Activated CD4-positive, alpha-beta memory T cell treated with anti-CD3 and anti-CD28 coated beads for 36 hours (primary cell): ENCODE measurements at places on chromosomes 11 and 22.

DNA sequence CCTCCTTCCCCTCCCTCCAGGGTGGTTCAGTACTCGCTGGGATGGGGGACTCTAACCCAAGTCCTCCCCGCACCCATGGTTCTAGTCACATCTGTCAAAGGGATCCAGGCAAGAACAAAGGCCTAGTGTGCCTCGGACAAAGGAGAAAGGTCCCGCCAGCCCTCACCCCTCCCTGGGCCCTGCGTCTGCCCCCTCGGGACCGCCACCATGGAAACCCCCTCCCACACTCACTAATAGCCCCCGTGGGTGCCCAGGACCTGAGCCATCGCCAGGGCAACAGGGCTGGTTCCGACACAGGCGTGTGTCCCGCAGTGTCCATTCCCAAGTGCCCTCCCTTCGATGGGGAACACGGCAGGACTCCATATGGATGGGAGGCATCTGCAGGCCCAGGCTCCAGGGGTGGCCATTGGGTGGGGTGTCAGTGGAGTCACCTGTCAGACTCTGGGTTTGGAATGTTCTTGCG lies 5.1 kb upstream of the CARNS1 start:
- no peak for DNase-seq

DNA sequence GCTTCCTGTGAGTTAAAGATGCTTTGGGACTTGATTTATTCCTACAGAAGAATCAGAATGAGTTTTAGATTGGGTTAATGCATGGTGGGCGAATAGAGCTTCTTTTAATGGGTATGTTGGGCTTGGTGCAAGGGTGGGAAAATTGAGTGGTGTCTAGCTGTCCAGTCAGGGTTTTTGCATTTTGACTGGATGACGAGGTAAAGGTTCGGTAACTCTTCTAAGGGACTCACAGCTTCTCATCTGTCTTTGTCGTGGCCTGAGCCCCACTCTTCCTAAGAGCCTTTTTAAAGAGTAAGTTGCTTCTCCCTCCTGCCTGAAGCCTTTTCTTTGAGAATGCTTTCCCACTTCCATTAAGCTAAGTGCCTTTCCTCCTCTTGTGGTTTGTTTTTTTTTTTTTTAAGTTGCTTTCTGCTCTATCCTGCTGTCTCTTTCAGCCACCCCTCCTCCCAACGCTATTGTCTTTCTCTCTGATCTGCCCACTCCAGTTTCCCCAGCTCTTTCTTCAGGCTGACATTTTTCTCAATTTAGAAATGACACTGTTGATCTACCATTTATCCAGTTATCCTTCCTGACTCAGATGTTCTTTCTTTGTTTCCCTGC lies 1.1 kb downstream of the DPF2 start:
- no peak for DNase-seq

- DNase-seq, result no peak
Observed at GRCh38 chr22:41201141-41201540, 4.0 kb upstream of the L3MBTL2 start.

DNA sequence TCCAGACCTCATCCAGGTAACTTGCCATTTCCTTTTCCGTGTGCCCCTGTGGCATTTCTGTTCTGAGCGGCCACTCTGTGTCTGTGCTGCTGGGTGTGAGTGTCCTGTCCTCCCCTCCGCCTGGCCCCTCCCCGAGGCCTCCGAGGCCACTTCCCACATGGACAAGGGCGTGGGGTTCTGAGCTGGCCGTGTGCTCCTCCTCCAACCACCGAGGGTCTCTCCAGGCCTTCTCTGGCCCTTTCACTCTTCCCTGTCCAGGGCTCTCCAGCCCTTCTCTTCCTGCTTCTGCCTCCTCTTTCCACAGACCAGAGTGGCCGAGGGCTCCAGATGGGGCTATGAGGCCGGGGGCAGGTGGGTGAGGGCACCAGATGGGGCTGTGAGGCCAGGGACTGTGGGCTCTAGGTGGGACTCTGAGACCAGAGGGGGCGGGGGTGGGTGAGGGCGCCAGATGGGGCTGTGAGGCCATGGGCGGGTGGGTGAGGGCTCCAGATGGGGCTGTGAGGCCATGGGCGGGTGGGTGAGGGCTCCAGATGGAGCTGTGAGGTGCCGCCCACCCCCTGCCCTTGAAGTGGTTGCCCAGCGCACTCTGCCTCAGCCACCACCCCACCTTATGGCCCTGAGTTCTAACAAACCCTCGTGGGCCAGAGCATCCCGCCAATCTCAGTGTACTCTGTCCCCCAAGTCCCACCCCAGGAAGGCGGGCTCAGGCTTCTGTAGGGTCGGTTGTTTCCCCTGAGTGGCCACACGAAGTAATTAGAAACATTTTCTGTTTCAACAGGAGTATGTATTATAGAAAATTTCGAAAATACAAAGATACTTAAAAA lies 24.1 kb downstream of the PTDSS2 start:
- DNase-seq, result no peak

- no peak for DNase-seq
Observed at GRCh38 chr11:59575505-59575904, 40.1 kb downstream of the OSBP start.

DNA sequence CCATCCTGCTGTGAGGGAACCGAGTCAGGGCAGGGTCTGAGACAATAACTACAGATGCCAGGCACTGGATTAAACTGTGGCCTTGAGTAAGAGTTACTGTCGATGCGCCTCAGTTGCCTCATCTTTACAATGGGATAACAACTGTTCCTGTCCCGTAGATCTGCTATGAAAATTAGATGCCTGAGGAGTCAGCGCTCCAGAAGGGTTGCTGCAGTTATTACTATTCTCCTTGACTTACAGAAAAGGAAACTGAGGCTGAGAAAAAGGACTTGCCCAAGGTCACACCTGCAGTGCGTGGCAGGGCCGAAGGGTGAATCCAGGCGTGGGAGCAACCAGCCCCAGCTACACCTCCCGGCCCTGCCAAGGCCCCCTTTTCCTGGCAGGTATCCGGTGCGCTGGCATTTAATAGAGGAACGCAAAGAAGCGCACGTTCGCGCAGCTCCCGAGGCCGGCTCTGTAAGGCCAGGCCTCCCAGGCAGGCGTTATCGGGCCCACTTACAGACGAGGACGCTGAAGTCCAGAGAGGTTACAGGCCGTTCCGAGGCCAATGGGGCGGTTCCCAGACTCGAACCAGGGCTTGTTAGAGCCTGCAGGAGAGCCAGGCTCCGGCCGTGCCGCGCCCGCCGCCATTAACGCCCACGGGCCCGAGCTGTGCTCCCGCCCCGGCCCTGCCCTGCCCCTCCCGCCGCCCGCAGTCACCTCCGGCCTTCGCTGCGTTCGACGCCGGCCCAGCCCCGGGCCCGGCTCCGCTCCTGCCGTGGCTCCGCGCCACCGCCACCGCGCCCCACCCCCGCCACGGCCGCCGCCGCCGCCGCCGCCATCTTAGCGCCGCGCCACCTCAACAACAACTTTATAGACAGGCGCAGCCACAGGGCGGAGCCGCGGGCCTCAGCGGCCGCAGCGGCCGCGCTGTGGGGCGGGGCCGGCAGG lies at the start of gene C11orf68:
TSS of gene C11orf68 (minus strand) at position 852 of the 930 bp plus-strand sequence. CDS start at position 821, 31 bp downstream.
- no peak for DNase-seq

- DNase-seq, result peak; percentile 61
Observed at GRCh38 chr22:46058091-46058420, 81.1 kb upstream of the WNT7B start.

- no peak for DNase-seq
Observed at GRCh38 chr11:1696608-1697570, at the start of gene KRTAP5-6. Gene KRTAP5-6 (plus strand): TSS chr11:1697195. CDS start chr11:1697246, 51 bp downstream.

DNA sequence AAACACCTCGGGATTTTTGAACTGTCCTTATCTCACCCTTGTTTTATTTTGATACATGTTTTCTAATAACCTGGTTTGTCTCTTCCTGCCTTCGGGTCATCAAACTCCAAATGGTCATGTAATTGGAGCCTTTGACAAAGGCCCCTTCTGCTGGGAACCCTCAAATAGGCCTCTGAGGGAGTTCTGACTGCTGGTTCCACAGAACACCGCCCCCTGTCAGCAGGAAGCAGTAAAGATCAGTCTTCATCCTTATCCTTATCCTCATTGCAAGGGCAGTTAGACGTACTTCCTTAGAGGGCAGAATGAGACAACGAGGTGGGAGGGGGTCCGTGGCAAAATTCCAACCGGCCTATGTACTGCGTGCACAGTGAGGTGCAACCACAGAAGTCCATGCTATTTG lies 12.1 kb downstream of the TRIM51 start:
- DNase-seq, result no peak
